ENCODE measurements at places on chromosomes 1 and 21.
A peak's percentile ranks its signal among the peaks of the same experiment; 100 is the strongest.

GRCh38 chr1:68812333-68812732 is 315.5 kb upstream of the DEPDC1 start:
- DNase-seq, result no peak

DNA sequence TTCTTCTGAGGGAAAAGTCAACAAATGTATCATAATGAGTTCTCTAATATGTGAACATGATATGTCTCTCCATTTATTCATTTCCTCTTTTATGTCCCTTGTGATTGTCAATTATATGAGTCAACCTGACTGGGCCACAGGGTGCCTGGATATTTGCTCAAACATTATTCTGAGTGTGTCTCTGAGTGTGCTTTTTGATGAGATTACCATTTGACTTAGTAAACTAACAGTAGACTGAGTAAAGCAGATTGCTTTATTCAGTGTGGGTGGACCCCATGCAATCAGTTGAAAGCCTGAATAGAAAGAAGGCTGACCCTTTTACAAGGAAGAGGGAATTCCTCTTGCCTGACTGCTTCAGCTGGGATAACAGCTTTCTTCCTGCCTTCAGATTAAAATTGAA is 142.6 kb downstream of the SLC35F3 start:
- no peak for DNase-seq

DNA sequence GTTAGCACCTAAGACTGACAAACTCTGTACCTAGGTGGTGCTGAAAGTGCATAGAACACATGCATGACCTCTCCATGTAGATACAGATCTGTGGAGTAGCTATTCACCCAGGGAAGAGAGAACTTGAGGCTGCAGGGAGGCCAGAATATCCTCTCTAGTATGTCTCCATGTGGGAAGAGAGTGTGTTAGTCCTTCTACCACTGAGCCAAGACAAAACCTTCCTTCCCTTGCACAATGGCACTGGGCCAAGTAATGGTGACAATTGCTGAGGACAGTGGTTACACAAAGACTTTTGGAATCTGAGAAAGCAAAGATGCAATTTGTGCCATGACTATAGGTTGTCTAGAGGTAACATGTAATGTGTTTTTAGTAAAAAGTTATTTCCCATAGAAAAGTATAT is 52.3 kb downstream of the C1orf198 start:
- no peak for DNase-seq

DNA sequence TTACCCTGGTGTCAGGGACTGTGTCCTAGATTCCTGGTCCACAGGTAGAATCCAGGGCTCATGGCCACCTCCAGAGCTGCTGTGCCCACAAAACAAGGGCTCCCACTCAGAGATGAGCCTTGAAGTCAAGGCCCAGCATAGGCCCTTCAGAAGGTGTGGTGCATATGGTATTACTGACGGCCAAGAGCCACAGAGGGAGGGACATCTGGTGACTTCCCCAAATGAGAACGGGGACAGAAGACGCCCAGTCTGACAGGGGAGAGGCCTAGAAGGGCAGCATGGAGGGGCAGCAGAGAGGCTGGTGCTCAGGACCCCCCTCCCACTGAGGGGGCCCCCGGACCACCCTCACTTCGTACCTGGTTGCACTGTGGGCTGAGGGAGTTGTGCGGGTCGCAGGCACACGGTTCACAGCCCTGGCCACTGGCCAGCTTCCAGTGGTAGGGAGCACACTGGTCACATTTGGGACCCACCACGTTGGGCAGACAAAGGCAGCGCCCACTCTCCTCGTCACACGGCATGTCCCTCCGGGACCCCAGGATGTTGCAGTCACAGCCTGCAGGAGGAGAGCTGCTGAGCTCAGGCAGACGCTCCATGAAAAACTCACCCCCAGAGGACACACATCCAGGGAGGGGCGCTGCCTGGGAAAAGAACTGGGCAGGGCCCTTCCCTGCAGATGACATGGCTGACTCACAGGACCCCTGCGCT is 25.0 kb downstream of the LAMB3 start:
- no peak for DNase-seq

DNA sequence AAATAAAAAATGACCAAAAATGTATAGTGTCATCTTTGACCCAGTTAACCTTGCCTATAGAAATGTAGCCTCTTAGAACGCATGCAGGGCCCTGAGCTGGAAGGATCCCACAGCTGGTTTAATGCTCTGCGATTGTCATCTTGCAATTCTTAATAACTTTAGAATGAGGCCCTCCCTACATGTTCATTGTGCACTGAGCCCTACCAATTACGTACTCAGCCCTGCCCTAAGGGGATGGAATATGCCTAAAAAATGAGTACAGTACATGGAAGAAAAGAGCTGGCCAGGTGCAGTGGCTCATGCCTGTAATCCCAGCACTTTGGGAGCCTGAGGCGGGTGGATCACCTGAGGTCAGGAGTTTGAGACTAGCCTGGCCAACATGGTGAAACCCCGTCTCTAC is 57.8 kb upstream of the BCAR3 start:
- no peak for DNase-seq

GRCh38 chr1:228094432-228095016 is 8.6 kb downstream of the C1orf35 start:
- DNase-seq, result peak; percentile 5

DNA sequence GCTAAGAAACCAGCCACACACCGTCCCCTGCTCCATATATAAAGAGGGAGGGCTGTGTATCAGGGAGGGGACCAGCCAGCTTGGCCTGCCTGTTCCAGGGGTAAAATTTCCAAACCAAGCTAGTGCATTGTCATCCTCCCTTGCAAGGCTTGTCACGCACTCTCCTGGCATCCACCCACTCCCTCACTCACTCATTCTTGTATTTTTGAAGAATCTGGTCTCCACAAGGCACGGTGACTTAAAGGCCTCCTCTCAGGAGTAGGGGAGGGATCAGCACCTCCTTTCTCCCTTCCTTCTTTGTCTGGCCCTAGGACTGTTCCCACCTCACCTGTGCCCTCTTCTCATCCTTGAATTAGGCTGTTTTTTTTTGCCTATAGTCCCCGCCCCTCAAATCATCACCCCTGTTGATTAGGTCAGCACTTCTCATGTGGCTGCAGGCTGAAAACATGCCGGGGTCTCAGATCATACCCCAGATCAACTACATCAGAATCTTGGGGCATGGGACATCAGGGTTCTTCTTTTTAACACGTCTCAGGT is 5.0 kb downstream of the ABCA4 start:
- DNase-seq, result no peak

- no peak for DNase-seq
These were observed 42.4 kb downstream of the MEGF6 start for GRCh38 chr1:3568815-3569435.

- no peak for DNase-seq
These were observed 127.6 kb downstream of the MRPS6 start for GRCh38 chr21:34201001-34201400.

DNA sequence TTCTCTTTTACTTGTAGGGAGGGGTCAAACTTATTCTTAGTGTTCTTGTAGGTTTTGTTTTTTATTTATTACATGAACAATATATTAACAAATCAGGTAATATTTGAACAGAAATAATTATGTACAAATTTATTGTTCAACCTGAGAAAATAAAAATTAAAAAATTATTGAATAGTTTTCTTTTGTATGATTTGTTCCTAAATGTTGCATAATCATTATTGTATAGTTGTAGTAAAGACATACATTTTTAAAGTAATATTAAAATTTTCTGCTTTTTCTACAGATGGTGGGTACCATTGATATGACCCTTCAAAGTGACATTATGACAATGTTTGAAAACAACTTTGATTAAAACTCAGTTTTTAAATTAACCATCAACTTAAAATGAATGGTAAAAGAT is 15.9 kb upstream of the EPHX4 start:
- no peak for DNase-seq

- DNase-seq, result no peak
These were observed 17.1 kb downstream of the OLIG2 start for GRCh38 chr21:33042812-33043211.

- DNase-seq, result no peak
These were observed 178.6 kb downstream of the ZP4 start for GRCh38 chr1:237712082-237712481.

DNA sequence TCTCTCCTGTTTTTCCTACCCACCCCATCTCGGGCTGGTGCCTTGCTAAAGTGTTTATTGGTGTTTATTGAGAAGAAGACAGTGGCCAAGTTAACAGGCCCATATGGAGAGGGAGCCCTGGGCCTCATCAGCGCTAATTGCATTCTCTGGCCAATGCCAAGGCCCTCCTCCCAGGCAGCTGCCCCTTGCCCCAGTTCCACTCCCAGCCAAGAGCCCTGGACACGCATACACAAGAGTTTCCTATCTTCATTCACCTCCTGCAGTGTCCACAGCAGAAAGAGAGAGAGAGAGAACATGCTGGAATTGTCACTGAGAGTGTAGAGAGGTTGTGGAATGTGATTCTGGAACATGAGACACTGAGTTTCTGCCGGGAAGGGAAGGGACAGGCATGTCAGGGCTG is 25.4 kb upstream of the VWA5B1 start:
- no peak for DNase-seq

DNA sequence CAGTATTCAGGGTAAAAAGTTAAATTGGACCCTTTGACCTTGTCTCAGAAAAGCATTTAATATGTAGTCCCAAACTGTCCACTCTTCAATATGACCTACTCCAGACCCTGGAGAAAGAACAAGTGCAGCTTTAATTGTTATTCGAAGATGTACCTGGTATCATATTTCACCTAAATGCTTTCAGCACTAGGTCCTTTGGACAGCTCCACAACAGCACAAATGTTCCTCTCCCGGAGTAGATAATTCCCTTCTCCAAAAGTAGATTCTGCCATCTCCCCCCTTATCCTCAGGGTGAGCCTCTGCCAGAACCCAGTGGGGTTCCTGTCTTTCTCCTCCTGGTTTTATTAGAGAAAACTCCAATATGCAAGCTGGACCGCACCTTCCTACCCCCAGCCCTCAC is 104.5 kb upstream of the AJAP1 start:
- peak; percentile 15 for DNase-seq

- no peak for DNase-seq
These were observed 66.3 kb downstream of the CNST start for GRCh38 chr1:246632281-246633168.

- DNase-seq, result no peak
These were observed 75.1 kb downstream of the SIM2 start for GRCh38 chr21:36773995-36774394.

GRCh38 chr1:24769656-24770651 is 24.7 kb downstream of the CLIC4 start:
- no peak for DNase-seq

DNA sequence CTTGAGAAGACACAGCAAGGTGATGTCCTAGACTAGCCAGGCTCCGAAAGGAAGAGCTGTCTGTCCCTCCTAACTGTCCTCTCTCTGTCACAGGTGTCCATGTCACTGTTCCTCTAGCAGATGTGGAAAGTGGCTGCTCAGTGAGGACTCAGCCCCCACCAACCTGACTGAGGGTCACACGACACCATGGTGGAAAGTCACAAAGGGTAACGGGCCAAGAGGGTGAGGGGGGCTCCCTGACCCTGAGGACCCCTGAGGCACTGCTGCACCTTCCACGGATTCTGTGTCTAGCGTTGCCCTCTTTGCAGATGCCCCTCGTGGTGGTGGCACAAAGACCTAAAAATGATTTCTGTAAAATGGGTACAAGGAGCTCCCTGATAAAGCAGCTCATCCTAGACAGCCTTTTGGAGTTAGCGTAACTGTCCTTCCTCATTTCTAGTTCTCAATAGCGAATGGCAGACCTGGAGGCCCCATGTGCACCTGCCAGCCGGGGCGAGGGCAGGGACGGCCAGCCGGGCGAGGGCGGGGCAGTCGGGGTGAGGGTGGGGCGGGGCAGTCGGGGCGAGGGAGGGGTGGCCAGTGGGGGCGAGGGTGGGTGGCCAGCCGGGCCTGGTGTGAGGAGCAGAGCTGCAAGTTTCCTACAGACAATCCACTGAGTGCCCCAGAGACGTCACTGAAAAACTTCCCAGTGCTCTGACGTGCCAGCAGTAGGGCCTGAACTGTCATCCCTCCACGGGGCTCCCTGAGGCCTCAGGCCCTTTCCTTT is 23.4 kb downstream of the POFUT2 start:
- peak; percentile 17 for DNase-seq

DNA sequence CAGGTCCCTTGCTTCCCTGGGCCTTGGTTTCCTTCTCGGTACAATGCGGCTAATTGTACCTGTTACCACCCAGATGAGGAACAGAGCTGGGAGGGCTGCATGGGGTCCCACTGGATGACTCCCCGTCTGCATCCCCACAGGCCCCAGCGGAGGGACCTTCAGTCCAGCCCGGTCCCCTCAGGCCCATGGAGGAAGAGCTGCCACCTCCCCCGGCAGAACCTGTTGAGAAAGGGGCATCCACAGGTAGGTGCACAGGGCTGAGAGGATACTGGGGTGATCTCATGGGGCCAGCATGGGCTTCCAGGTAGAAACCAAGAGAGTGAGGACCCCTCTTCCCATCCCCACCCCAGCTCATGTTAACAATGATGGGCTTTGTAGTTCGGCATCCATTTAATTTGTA is 9.8 kb downstream of the FBLIM1 start:
- no peak for DNase-seq

- DNase-seq, result no peak
These were observed 107.2 kb downstream of the LAMC2 start for GRCh38 chr1:183293241-183293640.

GRCh38 chr1:10693497-10694273 is 102.8 kb downstream of the CASZ1 start:
- DNase-seq, result no peak

DNA sequence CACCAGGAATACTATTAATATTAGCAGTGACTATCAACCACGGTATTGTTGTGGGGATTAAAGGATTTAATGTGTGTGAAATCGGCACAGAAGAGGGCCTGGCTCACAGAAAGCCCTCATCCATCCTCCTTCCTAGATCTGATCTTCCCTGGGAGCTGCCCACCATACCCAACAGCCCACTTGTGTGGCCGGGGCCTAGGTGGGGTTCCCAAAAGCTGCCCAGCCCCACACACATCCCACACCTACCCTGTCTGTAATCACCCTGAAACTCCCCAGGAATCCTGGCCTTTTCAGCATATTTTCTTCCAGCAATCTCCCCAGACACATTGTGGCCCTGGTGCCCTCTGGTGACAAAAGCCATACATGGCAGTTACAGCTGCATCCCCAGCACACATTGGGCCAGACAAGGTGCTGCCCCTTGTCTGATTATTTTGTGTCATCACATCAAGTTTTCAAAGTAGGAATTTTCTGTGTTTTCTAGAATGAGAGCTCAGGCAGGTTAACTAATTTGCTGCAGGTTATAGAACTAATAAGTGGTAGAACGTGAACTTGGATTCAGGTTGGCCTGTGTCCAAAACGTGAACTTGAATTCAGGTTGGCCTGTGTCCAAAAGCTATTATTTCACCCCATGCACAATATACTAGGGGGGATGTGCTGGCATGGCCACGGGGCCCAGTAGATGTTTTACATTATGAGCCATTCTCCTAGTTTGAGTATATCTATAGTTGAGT is 5.3 kb upstream of the SLC6A9 start:
- DNase-seq, result peak; percentile 87

DNA sequence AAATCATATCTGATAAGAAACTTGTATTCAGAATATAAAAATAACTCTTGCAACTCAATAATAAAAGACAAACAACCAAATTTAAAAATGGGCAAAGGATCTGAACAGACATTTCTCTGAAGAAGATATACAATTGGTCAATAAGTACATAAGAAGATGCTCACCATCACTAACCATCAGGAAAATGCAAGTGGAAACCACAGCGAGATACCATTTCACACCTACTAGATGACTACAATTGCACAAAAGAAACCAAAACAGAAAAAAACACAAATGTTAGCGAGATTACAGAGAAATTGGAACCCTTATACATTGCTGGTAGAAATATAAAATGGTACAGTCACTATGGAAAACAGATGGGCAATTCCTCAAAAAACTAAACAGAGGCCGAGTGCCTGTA is 11.5 kb upstream of the ZNF683 start:
- no peak for DNase-seq

- DNase-seq, result no peak
These were observed 43.6 kb upstream of the A3GALT2 start for GRCh38 chr1:33364565-33364918.

GRCh38 chr1:21308847-21309652 is 18.8 kb upstream of the ECE1 start:
- peak; percentile 84 for DNase-seq

All from stomach (tissue), 19 donors.